RCC 7860 (cell line): ENCODE measurements at places on chromosomes 6 and 20.
A peak's percentile ranks its signal among the peaks of the same experiment; 100 is the strongest.

DNA sequence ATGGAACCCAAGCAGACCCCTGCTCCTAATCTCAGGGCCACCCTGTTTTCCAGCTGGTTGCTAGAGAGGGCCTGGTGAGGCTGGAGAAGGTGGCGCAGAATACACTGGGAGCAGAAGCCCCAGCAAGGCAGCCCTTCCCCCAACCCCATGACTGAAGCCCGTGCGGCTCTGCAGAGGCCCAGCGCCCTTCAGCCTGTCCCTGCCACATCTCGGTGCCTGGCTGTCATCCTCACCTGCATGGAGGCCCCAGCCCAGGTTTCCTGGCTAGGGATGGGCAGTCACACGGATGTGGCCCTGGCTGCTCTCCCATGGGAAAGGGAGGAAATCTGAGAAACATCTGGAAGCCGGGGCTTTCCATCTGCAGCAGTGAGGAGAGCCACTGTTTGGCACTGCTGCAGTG lies 26.1 kb upstream of the VSTM2L start:
- DNase-seq: no peak

GRCh38 chr20:61328911-61329558 lies 77.0 kb downstream of the CDH4 start:
- DNase-seq: no peak

DNA sequence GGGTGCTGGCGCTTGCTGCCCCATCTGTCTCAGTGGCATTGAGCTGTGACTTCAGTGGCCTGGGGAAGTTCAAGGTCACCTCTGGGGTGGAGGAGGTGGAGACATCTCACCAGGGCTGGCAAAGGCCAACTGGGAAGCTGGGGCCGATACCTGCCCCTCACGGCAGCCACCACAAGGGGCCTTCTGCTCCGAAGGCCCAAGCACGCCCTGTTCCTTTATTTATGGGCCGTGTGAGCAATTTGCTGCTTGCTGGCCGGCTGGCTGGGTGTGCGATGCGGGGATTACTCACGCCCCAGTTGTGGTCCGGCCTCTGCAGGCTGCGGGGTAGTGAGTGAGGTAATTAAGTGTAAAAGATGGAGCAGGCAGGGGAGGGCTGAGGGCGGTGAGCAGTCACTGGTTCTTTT lies 13.2 kb upstream of the SCRT2 start:
- DNase-seq: peak; percentile 8

GRCh38 chr6:3966426-3966825 lies 112.5 kb downstream of the FAM217A start:
- no peak for DNase-seq

GRCh38 chr6:104126315-104127005 lies 733.3 kb downstream of the HACE1 start:
- DNase-seq: no peak

- no peak for DNase-seq
Observed at GRCh38 chr6:166810864-166811263, 145.5 kb downstream of the RNASET2 start.

DNA sequence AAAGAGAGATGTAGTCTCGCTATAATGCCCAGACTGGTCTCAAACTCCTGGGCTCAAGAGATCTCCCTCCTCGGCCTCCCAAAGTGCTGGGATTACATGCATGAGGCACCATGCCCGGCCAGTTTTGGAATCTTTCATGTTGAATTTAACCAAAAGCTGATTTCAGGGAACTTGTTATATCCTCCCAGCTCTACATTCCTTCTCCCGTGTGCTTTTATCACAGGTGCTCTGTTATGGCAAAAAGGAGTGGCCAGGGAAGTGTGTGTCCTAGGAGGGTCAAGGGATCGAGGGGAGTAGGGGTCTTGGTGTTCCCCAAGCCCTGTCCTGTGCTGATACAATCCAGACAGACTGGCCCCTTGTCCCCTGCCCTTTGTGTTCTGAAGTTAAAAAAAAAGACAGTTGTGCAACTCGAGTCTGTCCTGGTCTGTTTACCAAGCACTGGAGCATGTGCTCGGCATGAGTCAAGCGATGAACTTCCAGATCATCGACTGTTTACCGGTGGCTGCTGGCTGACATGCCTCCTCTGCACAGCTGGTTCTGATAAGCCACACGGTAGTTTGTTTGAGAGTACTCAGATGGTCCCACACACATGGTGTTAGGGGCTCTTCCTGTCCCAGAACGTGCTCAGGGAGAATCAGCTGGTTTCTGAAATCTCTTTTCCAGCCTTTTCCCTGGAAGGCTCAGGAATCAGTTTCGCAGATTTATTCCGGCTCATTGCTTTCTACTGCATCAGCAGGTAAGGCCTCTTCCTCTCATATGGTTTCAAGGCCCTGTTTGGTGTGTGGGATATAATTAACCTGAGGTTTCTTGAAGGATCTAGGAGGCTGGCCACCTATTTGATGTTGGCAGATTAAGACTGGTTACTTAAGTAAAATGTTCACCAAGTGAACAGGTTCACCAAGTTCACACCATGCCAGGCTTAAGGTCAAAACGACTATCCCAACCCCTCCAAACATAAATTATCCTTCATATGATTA lies 52.6 kb upstream of the NAA20 start:
- DNase-seq: peak; percentile 57

DNA sequence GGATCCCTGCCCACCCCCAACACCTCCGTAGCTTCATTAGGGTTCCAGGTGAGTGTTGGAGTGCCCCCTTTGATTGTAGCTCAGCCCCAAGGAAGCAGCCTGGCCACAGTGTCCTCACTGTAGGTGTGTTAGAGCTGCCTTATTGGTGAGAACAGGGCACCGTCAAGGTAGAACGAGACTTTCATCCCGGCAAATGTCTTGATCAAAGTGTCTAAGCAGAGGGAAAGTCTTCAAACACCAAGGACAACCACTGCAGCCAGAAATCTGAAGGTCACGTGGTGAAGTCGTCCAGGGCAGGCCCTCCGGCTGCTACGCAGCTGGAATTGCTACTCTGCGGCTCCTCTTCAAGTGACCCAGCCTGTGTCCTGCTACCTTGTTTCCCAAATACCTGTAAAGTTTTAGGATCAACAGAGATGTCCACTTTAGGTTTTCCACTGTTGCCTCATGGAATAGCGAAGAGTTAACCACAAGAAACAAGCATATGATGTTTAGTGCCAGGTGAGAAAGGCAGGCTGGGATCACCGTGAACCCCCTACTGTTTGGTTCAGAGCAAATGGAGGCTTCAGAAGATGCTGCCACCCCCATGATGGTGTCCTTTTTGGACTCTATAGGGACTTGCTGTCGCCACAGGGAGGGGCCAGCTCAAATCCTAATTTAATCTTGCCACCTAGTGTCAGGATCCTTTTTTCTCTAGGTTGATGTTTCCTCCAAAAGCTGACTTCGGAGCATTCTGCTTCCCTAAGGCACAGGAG lies 1.7 kb upstream of the DLL1 start:
- no peak for DNase-seq

DNA sequence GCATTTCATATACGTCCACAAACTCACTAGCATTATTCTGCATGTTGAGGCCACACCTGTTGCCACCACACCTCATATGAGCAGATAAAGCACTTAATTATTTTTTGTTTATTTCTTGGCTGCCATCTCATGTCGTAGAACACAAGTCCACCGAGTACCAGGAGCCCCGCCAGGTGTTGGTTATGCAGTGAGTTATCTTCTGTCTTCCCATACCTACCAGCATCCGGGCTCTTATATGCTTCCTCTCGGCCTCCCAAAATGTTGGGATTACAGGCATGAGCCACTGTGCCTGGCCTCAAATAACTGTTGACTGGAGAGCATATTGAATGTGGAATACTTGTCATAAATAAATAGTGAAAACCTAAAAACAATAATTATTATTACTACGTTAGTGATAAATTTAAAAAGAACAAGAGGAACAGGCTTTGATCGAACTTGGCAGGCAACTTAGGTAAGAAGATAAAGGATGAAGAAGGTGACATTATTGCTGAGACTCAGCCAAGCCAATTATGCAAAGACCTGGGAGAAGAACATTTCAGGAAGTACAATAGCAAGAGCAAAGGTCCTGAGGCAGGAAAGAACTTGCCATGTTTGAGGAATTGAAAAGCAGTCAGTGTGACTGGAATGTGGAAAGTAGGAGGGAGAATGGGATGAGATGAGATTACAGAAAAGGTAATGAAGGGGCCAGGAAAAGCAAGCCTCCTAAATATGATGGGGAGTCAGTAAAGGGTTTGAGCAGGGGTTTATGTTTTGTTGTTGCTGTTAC lies 12.6 kb upstream of the SLC23A2 start:
- no peak for DNase-seq

DNA sequence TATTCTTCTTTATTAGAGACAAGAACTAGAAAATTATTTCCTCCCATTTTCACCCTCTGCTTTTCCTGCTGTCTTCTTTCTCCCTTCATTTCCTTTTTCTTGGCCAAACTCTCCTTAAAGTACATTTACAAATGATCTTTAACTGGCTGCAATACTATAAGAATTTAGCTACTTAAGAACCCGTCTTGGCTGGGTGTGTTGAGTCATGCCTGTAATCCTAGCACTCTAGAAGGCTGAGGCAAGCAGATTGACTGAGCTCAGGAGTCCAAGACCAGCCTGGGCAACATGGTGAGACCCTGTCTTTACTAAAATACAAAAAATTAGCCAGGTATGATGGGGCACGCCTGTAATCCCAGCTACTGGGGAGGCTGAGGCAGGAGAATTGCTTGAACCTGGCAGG lies 39.3 kb upstream of the SRPK1 start:
- no peak for DNase-seq

GRCh38 chr6:65116326-65116725 lies 590.7 kb downstream of the EYS start:
- DNase-seq: no peak

GRCh38 chr20:60968853-60969720 lies 283.0 kb upstream of the CDH4 start:
- no peak for DNase-seq

- no peak for DNase-seq
Observed at GRCh38 chr20:25579081-25579770, 6.1 kb downstream of the NINL start.

DNA sequence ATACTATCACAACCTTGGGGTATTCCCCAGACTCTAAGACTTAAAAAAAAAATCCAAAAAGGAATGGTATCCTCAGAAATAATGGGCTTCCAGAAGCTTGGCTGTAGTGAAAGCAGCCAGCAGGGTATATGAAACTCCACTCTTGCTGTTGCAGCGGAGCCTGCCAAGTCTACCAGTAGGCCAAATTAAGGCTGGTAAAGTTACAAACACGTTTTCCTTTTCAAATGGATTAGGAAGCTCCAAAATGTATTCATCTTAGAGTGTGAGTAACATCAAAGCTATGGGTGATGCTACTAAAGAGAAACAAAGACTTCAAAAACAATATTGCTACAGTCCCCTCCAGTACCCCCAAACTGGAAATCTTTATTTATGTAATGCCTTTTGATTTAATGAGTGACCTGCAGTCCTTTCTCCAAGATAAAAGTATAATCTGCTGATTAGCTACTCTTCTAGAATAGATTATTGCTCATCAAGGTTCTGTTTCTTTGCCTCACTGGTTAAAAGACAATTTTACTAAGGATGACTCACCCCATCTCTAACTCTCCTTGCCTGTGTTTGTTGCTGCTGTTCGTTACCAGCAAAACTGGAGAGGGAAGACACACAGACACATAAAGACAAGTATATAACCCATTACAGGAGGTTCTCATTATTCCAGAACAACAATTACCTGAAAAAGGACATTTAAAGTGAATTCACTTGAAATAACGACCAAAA lies 84.9 kb downstream of the BTBD9 start:
- peak; percentile 37 for DNase-seq

DNA sequence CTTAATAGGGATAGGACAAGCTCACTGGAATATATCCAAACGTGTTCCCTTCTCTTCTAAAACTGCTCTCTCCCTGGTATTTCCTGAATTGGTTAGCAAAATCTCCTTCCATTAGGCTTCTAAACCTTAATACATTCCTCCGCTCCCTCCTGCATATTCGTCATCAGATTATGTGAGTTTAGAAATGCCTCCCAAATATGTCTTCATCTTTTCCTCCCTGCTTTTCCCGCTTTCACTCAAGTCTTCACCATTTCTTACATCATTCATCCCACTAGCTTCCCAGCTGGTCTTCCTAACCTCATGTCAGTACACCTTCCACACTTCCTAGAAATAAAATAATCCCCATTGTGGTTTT lies 26.9 kb downstream of the SLC22A16 start:
- no peak for DNase-seq

DNA sequence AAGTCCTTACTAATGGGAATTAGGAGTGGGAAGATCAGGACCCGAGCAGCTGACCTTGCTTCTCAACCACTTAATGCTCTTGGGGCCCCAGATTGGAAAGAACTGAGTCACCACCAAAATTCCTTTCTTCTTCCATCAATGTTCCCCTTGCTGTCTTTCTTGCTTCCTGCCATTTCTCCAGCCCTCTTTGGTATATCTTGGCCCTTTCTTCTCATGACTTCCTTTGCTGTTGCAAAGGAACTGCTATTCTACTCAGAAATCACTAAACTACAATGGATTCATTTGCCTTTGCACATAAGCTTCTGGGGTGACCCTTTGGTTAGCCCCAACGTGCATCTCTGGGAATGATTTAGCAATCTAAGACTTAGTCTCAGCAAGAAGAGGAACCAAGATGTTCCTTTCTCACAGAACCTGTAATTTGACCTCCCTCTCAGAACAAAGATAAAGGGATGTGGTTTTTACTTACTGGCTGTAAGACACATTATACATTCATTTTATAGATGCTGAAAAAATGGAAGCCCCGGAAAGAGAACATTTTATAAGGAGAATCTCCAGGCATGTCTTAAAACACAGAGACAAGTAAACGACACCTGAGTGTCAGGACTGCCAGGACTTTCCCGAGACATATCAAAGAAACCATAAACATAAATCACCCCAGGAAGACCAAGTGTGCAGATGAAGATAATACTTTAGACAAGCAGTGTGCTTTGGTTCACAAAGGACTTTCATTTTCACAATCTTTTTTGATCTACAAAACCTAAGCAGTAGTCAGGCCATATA lies 99.0 kb upstream of the TNFAIP3 start:
- DNase-seq: no peak

GRCh38 chr6:142942805-142943227 lies 2.2 kb downstream of the HIVEP2 start:
- no peak for DNase-seq

DNA sequence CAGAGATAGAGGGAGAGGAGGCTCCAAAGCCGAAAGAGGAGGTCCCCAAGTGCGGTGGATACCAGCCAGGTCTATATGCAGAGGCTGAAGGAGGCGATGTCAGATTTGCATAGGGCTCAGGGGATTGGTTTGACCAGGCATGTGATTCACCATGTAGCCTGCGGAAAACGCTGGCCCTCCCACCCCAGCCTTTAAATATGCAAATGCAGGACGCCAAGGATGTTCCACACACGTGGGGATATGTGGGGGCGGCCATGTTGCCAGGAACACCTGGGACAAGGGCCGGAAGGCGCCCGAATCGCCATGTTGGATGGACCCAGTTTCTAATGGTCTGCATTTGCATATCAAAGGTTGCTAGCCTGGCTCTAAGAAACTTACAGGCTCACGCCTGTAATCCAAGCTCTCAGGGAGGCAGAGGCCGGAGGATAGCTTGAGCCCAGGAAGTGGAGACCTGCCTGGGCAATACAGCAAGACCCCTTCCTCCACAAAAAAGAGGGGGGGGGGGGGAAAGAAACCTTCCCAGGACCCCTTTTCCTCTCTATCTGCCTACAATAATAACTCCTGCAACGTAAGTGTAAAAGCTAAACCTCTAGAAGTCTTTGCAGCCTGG lies 110.5 kb downstream of the TULP4 start:
- DNase-seq: no peak
